Fibroblast of villous mesenchyme (primary cell): ENCODE measurements at places on chromosomes 12 and 14.

- DNase-seq: no peak
Observed at GRCh38 chr14:90649083-90649482, 167.1 kb downstream of the TTC7B start.

DNA sequence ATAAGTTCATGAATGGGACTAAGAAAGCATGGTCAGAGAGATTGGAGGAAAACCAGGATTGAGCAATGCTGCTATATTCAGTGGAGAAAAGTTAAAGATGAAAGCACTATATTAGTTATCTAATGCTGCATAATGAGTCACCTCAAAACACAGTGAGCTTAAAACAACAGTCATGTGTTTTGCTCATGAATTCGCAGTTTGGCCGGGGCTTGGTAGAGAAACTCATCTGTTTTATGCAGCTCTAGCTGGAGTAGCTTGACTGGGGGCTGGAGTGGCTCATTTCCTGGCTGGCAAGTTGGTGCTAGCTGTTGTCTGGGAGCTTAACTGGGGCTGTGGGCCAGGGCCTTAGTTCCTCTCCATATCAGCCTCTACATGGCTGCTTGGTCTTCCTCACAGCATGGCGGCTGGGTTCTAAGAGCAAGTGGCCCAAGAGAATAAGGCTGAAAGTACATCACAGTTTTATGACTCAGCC lies 90.1 kb downstream of the ADCK1 start:
- DNase-seq: peak; percentile 81

DNA sequence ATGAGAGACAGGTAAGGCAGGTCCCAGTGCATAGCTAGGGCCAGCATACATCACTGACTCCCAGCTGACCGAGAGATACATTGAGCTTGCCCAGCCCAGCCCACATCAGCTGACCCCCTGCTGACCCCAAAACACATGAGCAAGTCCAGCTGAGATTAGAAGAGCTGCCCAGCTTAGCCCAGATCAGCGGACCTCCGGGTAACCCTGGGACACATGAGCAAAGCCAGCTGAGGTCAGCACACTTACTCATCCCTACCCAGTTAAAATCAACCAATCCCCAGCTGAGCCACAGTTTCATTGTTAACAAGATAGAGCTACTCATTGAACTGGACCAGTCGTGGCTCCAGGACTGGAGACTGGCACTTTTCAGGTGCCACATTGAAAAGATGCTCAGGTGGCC lies 21.8 kb upstream of the FBXO34 start:
- peak; percentile 87 for DNase-seq

- no peak for DNase-seq
Observed at GRCh38 chr14:103113774-103114173, 9.5 kb upstream of the TNFAIP2 start.

- DNase-seq: no peak
Observed at GRCh38 chr14:59299731-59300130, 111.3 kb downstream of the DAAM1 start.
